Stimulated activated CD8-positive, alpha-beta memory T cell treated with anti-CD3 and anti-CD28 coated beads, Interleukin-7, amount 100 ng/mL, for 1 hour (primary cell): ENCODE measurements at places on chromosomes 5 and 9.

GRCh38 chr5:88281322-88281721, 12.7 kb upstream of the TMEM161B start:
- DNase-seq: no peak

GRCh38 chr9:123651273-123651672, 278.7 kb downstream of the DENND1A start:
- DNase-seq: no peak

- DNase-seq: no peak
These were observed 309.6 kb upstream of the RFX3 start for GRCh38 chr9:3835393-3835792.

DNA sequence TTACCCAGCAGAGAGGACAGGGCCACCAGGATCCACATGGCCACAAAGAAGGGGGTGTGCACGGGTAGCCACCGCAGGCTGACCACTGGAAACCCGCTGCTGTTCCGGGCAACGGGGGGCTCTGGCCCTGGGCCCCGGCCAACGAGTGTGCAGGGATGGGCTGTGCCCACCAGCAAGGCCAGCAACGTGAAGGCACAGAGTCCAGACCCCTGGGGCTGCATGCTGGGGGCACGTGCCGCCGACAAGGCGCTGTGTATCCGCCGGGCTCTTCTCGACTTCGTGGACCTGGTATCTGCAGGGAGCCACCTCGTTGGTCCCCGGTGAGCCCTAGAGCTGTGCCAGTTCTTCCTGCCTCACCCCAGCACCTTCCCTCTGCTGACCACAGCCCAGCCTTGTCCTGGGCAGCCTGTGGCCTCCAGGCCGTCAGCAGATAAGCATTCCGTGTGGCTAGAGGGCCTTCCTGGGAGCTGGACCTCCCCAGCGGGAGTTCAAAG, 42.2 kb upstream of the CEP72 start:
- no peak for DNase-seq

DNA sequence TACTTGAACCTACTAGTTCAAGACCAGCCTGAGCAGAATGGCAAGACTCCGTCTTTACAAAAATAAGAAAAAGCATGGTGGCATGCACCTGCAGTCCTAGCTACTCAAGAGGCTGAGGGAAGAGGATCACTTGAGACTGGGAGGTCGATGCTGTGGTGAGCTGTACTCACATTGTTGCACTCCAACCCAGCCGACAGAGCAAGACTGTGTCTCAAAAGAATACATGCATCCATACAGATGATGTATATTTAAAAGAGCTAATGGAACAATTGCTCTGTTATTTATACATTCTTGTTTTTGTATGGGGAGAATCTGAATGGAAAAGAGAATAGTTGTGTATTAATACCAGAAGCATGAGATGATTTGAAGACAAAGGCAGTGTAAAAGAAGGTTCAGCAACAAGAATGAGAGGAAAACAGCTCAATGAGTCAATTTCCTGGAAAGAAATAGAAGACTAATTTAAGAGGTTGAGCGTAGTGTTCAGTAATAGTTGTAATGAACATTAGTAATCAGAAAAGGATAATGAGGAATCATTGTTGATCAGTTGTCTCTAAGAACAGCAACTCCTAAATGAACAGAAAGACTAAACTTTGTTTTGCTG, 1.9 kb upstream of the LRRC70 start:
- no peak for DNase-seq
